ENCODE measurements at places on chromosomes 5 and 9.

DNA sequence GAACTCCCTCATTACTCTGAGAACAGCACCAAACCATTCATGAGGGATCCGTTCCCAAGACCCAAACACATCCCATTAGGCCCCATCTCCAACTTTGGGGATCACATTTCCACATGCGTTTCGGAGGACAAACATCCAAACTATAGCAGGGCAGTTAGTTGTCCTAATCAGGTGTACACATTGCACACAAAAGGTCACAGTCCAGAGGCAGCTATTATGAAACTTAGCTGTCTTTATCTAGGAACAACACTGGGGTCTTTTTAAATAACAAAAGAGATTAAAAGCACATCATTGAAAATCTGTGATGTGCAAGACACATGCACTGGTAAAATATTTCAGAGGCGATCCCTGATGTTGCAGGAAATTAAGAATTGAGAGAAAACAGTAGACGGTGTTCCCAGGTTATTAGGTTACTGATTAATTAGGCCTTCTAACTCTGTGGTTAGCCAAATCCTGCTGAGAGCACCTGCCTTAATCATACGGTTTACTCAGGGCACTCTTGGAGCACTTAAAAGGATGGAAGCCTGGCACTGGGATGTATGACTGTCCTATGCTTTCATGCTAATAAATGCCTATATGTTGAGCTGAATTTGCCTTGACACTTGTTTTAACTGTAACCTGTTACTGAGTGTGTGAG, 1574.5 kb upstream of the WWC1 start:
- DNase-seq: no peak

DNA sequence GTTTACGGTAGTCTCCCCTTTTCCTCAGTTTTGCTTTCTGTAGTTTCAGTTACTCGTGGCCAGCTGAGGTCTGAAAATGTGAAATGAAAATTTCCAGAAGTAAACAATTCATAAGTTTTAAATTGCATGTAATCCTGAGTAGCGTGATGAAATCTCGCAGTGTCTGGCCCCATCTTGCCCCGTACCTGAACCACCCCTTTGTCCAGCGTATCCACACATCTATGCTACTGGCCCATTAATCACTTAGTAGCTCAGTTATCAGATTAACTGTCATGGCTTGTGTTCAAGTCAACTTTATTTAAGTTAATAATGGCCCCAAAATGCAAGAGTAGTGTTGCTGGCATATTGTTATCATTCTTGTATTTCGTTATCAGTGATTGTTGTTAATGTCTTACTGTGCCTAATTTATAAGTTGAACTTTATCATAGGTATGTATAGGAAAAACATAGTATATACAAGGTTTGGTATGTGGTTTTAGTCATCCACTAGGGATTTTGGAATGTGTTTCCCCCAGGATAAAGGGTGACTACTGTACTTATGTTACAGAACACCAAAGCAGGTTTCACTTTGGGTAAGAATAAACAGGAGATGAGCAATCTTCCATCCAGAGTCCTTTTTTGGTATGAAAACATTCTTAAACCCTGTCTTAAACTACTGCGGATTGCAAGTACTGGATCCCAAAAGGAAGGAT, 118.4 kb upstream of the KCNN2 start:
- no peak for DNase-seq

DNA sequence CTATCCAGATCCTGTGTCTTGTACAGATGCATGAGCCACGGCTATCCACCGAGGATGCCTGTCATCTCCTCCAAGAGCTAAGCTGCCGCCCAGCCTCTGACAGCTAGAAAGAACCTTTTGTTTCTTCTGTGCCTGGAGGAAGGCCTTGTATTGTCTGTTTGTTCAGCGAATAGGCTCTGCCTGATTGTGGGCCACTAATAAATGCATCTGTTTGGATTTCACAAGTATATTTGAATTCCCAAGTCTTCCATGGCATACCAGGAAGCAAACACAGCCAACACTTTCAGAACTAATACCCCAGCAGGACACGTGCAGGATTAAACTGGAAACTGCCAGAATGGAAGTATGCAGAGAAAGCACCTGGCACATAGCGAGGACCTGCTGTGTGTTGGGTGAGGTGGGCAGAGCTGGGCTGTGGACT, 92.7 kb upstream of the NEURL1B start:
- no peak for DNase-seq

DNA sequence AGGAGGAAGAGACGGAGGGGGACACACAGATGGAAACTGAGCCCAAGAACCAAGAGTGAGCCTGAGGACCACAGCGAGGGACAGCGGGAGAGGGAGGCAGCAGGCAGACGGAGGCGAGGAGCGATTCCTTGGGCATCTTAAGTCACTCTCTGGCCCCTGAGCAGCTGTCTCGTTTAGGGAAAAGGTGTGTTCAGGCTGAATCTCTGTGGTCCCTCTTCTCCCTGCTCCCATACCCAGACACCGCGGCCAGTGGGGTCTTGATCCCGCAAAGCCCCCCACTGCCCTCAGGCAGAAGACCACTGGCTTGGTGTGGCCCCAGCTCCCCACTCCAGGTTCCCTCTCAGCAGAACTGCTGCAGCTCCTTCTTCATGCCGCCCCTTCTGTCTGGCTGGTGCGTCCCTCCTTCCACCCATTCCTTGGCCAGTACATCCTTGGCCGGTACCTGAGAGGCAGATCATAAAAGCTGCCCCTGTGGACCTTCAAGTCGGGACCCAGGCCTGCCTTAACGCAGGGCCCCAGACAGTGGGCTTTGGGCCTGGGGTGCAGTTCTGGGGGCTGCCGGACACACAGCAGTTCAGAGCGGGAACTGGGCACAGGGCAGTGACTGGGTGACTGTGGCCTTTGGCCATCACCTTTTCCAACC, 5.8 kb upstream of the RALGDS start:
- no peak for DNase-seq

GRCh38 chr9:90909747-90910283, 108.2 kb downstream of the SYK start:
- DNase-seq: no peak

- no peak for DNase-seq
Observed at GRCh38 chr5:39411061-39411460, 13.7 kb downstream of the DAB2 start.

DNA sequence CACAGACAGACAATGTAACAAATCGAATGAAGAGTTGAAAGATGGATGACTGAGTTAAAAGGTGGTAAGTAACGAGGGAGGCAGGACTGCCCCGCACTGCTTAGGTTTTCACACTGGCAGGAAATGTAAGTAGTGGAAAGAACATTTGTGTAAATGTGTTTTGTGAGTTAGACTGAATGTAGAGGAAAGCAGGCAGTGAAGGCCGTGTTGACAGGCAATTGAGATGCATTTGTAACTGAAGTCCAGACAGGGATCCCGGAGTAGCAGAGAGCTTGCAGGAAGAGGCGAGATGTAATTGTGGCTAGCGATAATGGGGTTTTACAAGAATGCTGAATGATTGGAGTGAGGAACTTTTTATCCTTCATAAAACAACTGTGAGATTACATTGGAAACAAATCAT, 20.0 kb upstream of the SH3PXD2B start:
- no peak for DNase-seq

DNA sequence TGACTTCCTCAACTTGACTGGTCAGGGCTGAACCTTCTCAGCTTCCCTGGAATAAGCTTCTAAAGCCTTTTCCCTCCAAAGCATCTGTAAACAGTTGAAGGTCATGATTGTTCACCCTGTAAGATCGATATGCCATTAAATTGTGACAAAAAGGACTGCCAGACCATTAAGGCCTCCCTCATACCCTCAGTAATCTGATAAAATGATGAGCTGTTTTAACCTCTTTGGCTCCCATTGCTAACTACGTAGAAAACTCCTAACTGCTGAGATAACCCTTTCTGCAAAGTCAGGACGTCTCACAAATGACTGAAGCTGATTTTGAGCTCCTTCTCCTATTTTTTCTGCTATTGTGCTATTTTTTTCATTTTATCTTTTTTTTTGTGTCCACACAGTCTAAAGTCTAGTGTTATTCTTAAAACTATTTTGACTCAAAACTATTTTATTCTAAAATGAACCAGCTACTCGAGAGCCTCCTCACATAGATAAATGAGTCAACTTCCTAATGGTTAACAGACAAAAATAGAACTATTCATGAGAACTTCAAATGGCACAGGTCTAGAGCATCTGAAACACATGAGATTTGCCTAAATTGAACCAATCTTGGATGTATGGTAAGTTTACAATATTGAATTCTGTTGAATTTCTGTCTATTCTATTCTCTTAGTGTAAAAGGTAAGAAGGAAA, 395.6 kb upstream of the TLE4 start:
- DNase-seq: no peak

DNA sequence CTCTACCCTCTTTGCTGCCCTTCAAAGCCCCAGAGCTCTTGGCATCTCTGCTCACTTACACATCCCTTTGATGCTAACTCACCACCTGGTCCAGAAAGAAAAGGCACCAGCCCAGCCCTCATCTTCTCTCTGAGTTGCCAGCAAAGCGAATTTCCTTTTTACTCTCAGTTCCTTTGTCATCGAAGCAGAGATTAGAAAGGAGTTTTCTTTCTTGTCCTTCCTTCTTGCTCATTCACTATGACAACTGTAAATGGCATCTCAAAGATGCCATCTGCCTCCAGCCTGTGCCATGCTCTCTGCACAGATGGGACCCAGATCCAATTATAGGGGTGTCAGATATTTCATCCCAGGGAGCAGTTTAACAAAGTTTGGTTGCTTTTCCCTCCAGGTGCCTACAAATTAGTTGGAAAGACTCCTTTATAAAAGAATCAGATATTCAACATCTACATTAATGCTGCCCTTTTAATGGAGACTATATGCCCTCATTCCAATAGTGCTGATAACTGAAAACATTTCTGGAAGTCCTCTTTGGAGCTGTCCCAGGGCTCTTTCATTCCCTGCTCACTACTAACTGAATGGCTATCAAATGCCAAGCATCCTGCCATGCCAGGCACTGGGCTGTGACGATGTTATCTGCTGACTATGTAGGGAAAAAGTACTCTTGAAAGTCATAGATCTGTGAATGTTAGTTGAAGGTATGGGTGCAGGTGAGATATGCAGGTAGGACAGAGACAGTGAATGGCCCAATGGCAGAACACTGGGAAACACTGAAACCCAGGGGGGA, 58.9 kb downstream of the SUSD1 start:
- no peak for DNase-seq

- DNase-seq: no peak
Observed at GRCh38 chr5:66737096-66737495, 140.9 kb downstream of the MAST4 start.

DNA sequence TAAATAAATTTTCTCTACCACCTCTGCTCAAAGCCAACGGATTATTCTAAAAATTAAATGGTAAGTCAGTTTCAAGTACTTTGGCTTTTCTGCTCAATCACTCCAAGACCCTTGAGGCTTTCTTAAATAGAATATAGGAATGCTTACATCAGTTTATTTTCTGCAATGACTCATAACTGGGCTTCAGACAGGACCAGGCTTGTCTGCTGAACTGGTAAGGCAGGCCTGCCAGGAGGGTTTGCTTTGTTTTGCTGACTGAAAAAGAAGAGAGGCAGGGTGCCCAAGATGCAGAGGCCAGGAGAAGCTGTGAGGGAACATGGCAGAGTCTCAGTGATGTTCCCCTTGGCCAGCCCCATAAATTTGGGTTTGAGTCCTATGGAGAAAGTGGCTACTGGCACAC, 60.3 kb upstream of the EPB41L4A start:
- DNase-seq: no peak

Data from dorsolateral prefrontal cortex (tissue), 122 donors.